ENCODE measurements at places on chromosomes 13 and 19.

DNA sequence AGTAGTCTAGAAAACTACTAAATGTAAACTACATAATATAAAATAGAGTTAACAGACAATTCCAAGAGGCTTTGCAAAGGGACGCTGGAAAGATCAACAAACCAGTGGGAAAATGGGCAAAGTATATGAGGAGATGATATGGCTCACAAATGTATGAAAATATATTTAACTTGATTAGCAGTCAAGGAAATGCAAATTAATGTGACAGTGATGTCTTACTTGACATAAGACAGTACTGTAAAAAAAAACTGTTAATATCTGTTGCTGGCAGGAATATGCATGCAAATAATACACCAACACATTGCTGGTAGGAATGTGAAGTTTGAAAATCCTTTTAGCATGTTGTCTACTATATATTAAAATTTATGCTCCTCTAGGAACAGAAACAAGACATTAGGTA is 136.1 kb downstream of the ATP8A2 start:
- no peak for ATAC-seq

DNA sequence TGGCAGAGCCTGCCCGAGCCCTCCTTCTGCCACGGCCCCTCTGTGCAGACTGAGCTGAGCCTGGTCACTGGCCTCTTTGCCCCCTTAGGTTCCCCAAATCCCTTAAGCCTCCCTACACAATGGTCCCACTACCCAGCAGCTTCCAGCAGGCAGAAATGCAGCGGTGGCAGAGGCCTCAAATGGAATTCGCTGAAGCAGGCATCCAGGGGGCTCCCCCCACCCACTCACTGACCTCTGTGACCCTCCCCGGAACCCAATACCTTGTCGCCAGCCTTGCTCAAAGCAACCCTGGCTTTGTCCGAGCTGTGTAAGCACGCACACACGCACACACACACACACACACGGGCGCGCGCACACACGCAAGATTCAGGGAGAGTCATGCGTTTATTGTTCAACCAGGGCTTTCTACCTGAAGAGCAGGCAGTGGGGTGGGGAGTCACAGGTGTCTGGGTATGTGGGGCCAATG is at the start of gene LIM2:
TSS of gene LIM2 (minus strand) at position 51 of the 466 bp plus-strand sequence. CDS start 531 bp downstream, outside the sequence.
- no peak for ATAC-seq

DNA sequence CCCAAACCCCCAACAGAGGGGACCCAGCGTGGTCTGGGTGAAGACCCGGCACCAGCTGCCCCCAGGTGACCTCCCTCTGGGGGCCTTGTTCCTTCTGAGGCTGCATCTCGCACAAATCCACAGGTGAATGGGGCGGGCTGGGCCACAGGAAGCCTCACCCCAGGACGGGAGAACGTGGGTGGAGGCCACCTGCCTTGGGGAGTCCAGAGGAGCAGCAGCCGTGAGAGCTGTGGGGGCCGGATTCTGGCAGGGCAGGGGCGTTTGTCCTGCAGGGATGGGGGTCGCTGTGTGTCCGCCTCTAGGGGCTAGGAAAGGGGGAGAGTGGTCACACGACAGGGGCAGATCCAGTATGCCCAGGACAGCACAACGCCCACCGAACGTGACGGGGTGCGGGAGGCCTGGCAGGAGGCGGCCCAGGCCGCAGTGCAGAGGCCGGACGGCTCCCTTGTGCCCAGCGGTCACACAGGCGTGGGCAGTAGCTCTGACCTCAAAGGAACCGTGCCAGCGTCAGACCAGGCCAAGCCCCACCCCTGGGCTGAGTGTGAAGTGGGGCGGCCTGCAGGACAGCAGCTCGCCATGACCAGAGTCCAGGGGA is 6.7 kb downstream of the POLR2E start:
- peak; percentile 6 for ATAC-seq

DNA sequence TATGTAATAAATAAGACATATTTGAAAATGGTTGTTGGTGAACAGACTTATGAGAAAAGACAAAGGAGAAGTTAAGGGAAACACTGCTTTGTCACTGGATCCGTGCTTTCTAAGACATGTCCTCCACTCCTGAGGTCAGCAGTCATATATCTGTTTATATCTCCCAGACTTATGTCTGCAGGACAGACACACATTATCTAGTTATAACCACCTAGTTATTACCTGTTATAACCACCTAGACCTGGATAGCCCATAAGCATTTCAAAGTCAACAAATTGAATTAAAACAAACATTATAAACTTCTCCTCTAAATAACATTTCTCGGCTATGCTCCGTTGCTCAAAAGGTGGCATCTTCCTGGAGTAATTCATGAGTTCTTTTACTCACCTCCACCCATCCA is 96.4 kb downstream of the SPRY2 start:
- no peak for ATAC-seq

- no peak for ATAC-seq
Observed at GRCh38 chr19:49149652-49150105, 5.5 kb downstream of the HRC start.

- no peak for ATAC-seq
Observed at GRCh38 chr13:70172946-70173597, 64.8 kb upstream of the KLHL1 start.

GRCh38 chr19:38386971-38387549 is 774 bp downstream of the GGN start:
- ATAC-seq: no peak

DNA sequence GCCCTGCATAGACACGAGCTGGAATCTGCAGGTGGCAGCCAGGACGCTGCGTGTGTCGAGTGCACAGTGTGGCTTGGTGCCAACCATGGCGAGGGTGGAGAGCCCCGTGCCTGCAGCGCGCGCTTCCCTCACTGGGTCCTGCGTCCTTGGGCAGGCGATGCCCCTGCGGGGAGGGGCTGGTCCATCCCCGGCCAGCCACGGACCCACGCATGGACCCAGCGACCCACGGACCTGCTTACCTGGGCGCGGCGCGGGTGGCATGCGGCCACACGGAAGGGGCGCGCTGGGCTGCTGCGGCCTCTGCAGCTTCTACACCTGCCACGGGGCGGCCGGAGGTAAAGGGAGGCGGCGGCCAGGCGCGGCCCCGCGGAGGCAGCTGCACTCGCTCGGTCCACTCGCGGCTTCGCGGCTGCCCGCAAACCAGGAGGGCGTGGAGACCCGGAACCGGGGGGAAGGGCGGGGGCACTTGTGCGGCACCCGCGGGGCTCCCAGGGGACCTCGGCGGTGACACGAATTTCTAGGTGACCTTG is 569 bp upstream of the MCF2L start:
- peak; percentile 23 for ATAC-seq

DNA sequence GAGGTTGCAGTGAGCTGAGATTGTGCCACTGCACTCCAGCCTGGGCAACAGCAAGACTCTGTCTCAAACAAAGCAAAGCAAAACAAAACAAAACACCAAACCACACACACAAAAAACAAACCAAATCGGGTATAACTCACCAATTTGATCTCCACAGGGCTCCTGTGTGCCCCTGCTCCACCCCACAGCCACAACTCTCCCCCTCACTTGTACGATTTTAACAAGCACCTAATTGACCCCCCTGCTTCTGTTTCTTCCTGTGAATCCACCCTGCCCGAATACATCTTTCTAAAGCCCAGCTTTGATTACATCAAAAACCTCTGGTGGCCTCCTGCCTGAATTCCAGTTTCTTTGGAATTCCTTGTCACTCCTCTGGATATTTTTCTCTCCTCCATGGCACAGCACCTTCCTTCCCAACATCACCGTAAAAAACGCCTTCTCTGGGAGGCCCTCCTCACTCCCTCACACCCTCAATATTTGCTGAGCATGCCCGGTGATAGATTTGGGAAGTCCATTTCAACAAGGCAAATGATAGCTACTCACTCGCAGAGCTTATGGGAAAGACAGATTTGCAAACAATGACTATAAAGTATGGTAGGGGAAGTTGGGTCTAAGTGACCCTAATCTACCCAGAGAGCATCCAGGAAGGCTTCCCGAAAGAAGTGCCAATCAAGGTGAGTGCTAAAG is 11.6 kb upstream of the RANBP3 start:
- no peak for ATAC-seq

DNA sequence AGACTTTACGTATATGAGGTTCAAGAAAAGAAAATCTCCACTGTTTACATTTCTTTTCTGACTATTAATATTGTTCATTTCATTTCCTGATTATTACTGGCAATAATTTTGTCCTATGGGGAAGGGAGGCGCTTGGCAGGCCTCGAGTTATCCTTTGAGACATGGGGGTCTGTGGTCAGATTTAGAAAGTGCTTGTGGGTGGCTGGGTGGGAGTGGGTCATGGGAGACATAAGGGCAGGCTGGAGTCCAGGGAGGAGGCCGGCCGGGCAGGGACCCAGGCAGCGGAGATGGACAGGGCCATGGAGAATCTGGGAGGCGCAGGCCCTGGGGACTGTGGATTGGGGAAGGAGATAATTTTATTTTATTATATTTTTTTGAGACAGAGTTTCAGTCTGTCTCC is 40.1 kb downstream of the LTBP4 start:
- no peak for ATAC-seq

- no peak for ATAC-seq
Observed at GRCh38 chr13:46235286-46235685, 23.6 kb downstream of the LRRC63 start.

- peak; percentile 100 for ATAC-seq
Observed at GRCh38 chr13:45055198-45055901, 65.0 kb upstream of the GTF2F2 start.

GRCh38 chr13:79519255-79519654 is 38.3 kb downstream of the NDFIP2 start:
- ATAC-seq: no peak

GRCh38 chr19:12090807-12091206 is 26.3 kb downstream of the ZNF844 start:
- ATAC-seq: peak; percentile 39

- no peak for ATAC-seq
Observed at GRCh38 chr19:15418231-15418578, 583 bp downstream of the AKAP8L start.

DNA sequence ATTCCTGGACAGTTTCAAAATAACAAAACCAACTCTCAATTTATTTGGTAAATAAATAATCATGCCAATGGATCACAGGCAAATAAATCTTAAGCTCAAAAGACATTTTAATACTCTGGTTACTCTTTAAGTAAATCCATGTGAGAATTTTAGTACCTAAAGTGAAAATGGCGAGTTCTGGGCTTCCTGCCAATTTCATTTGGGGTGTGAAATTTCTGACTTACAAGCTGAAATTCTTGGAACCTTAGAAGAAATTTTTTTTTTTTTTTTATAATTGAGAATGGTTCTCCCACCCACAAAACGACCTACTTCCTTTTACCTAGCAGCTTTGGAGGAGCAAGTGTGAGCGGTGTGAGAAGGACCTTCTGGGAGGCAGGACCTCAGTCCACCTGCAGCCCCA is 354.5 kb upstream of the NBEA start:
- no peak for ATAC-seq

GRCh38 chr13:91817250-91817649 is 418.8 kb downstream of the GPC5 start:
- no peak for ATAC-seq

DNA sequence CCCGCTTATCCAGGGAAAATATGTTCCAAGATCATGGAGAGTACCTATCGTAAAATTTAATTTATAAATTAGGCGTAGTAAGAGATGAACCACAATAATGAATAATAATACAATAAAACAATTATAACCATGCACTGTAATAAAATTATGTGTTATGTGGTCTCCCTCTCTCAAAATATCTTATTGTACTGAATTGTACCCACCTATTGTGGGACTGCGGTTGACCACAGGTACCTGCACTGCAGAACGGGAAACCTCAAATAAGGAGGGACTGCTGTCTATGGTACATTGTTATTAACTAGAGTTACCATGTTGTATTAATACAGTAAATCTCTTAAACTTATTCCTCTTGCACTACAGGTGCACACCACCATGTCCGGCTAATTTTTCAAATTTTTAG is 5.3 kb upstream of the KLK12 start:
- ATAC-seq: no peak

- ATAC-seq: no peak
Observed at GRCh38 chr19:6534451-6535093, 3.7 kb downstream of the TNFSF9 start.

DNA sequence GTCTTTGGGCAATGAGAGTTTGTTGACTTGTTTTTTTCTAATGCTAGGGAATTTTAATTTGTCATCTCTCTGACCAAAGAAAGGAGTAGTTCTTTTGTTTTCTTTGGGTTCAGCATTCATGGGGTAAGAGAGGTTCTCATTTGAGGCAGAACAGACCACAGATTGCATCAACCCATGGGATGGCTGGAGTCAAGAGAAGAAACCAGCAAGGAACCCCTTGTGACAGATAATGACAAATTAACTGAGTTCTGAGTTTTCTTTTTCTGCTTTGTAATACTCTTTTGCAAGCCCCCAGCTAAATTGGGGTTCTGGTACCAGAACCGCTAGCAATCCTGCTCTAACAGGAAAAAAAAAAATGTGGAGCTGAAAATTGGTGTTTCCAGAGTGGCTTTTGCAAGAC is 864.1 kb downstream of the DIAPH3 start:
- no peak for ATAC-seq

GRCh38 chr19:664913-665443 is 2.0 kb upstream of the RNF126 start:
- no peak for ATAC-seq

DNA sequence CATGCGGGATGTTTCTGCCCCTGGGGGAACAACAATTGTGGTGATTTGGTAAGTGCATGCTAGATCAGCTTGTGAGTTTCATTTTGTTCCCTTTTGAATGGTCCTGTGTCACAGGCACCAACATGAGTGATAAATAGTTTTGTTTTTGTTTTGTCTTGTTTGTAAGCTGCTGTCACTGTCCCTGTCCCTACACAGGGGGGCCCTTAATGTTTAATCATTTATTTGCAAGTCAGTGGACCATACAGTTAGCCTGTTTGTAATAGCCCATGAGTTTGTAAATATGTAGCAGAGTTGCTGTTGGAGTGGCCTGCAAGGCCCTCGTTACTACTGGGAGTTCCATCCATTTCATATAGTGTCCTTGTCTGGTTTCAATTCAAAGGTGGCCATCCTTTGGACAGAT is 979.6 kb upstream of the SPRY2 start:
- no peak for ATAC-seq

GRCh38 chr13:45104261-45104660 is 16.0 kb upstream of the GTF2F2 start:
- ATAC-seq: no peak

- ATAC-seq: no peak
Observed at GRCh38 chr19:48543121-48543710, 8.8 kb upstream of the SULT2B1 start.

GRCh38 chr13:49497272-49497671 is 1.5 kb downstream of the PHF11 start:
- ATAC-seq: no peak

GRCh38 chr13:108407495-108407894 is 138.0 kb downstream of the TNFSF13B start:
- ATAC-seq: peak; percentile 79

DNA sequence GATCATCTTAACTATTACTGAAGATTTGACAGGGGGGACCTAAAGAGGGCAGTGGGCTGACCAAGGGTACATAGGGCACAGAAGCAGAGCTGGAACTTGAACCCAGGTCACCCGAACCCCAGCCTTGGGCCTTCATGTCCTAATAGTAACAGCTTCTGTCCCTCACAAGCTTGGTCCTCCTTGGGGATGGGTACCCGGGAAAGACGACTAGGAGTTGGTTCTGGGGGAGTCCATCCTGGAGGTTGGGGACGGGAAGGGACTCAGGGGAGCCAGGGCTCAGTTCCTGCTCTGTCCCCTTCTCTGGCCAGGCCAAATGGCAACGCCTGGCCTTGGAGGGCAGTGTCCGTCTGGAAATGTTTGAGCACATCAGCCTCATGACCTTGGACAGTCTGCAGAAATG is 39.6 kb upstream of the CYP4F8 start:
- ATAC-seq: no peak

Measured in activated CD4-positive, CD25-positive, alpha-beta regulatory T cell treated with anti-CD3 and anti-CD28 coated beads, Interleukin-2, amount 50 U/mL, for 24 hours (primary cell).